ENCODE measurements at places on chromosomes 12 and 14.

DNA sequence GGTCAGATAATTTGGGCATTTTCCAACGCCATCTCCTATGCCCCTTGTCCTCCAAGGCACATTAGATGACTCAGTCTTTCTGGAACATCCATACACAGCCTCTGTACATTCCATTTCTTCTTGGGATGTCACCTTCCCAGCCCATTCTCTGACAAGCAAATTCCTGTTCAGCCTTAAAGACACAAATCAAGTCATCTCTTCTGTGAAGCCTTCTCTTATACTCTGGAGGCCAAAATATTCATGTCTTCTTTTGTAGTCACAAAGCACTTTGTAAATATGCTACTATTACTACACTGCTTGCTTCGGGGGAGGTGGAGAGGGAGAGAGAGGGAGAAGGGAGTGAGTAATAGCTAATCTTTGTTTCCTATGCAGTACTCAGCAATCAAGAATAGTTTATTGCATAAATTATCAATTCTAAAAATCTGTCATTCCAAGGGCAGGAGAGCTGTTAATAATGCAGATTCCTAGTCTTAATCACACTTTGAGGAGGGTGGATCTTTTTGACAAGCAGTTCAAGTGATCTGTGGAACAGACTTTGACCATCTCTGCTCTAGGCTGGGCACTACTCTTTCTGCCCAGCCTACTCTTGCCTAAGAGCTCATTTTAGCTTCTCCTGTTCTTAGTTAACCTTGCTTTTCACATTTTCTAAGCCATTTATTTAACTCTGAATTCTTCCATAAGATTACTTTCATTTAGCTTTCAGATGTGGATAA lies 27.9 kb downstream of the KCNMB4 start:
- DNase-seq = no peak

DNA sequence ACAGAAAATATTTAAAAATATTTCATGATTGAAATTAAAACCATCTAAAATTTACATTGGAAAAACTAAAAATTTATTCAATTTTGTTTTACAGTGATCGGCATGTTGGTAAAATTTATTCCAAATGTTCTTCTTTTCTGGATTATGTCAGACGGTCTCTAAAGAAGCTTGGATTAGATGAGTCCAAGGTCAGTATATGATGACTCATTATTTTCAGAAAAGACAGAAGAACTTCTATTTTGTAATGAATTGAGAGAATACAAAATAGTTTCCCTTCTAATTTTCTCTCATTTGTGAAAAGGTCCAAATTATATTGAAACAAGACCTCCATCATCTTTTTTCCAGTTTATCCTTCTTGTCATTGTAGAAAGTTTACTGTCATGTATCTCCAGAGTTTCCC lies 98.3 kb downstream of the METTL25 start:
- no peak for DNase-seq

DNA sequence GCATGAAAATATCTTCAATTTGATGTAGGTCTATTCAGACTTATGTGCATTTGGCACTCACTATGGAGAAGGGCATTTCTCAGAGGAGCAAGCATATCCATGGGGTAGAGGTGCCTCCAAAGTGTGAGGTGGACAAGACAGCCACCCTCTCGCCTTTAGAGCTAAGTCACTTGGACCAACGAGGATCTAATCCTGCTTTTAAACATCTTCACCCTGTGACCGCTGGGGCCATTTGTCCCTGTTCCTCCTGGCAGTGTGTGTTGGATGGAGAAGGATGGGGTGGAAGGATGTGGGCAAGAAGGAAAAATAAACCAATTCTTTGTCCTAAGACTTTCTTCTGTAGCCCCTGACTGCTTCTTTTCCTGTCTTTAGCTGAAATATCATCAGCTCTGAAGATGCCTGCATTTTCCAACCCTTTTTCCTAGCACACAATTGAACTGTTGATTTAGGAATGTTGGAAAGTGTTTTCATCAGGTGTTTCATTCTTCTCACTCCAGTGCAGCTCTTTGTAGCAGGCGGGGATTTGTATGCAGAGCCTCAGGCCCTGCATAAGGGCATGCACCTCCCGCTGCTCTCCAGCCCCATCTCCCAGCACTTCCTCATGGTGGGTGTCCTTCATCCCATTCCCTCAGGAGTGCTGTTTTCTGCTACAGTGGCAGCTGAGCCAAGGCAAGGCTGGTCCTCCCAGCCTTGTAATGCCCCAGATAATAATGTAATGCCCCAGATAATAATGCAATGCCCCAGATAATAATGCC lies 5.3 kb downstream of the FGF6 start:
- no peak for DNase-seq

DNA sequence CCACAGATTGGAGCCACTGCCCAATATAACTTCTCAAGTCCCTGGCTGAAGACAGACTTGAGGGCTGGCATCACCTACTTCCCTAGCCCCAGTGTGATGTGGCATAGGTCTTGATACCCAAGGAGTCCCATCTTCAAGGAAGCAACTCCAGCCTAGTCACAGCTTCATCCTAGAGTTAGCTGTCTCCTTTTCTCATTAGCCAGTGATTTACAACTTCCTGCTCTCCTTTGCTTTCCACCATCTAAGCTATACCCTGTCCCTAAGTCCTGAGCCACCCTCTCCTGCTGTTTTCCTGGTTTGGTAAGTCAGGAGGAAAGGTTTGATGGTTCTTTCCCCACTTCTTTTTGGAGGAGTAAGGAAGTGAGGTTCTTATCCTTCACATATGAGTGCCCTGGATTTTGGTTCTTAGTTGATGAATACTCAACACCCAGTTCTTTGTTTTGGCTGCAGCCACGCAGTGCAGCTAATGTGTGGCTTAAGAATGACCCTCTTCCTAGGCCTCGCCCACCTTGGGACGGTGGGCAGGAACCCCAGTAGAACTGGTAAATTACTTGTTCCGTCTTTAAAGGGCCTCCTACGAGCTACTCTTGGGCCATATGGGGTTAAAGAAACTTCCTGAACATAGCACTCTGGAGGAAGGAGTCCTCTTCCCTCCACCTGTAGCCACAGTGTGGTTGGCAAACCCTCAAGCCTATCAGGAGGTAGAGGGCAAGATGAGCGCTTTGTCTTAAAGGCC lies 3.9 kb upstream of the GPX2 start:
- DNase-seq = no peak

GRCh38 chr14:36661506-36662257 lies at the start of gene PAX9:
Gene PAX9, plus strand, starts transcription at chr14:36661860. Its CDS starts 230 bp downstream, at chr14:36662090.
- DNase-seq = peak; percentile 78

DNA sequence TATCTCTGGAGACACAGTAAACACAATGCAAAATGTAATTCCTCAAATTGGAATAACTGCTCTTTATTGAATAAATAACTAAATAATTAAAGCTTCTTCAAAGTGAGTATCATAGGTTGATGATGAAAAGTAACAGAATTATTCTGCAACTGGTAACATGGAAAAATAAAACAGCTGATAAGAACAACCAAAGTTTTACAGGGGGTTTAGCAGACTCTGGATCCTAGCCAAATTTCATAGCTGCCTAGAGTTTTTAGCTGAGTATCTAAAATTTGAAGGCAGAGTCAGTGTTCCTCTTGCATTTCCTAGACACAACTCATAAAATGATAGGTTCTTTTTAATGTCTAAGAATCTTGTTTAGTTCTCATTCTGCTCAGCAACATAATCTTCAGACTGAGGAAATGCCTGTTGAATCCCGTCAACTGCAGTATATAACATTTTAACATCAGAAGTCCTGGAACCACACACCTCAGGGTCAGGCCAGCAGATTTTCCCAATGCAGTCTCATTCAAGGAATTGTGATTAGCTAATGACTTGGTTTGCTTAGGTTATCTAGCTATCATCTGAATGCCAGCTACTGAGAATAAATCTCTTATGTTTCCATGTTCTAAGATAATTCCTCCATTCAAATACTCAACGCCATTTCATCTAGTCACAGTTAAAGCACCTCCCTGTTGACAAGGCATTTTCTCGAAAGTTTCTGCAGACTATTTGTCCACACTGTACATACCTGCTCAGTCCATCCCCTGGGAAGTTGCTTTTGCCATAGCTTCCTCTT lies 411.6 kb downstream of the BCAT1 start:
- no peak for DNase-seq

- peak; percentile 25 for DNase-seq
These were observed 155.4 kb downstream of the DIO2 start for GRCh38 chr14:80055667-80056496.

GRCh38 chr12:33116284-33116683 lies 219.7 kb upstream of the PKP2 start:
- no peak for DNase-seq

DNA sequence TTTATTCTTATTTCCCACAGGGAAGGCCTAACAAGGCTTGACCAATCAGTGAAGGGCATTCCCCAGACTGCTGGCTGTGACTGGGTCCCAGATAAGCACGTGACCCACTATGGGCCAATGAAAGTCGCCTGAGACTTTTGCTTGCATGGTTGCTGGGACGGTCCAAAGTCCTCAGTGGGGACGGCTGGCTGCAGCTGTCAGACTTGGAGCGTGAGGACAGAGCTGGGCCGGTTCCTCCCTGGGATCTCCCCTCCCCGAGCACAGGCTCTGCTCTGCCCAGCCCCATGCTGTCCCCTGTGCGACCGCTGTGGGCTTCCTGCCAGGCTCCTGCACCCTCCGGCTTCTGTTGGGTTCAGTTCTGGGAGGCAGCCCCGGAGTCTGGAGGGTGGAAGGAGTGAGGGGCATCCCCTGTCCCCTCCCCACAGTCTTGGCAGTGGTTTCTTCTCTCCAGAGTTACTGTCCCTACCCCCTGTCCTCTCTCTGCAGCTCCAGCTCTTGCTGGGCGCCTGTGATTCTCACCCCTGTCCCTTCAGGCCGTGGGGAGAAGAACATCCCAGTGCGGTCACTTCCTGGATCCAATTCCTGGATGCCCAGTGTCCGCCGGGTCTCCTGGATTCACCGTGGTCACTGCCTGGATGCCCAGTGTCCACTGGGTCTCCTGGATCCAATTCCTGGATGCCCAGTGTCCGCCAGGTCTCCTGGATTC lies 50.1 kb downstream of the GALNT9 start:
- peak; percentile 66 for DNase-seq

GRCh38 chr14:105346876-105347586 lies 32.5 kb downstream of the PACS2 start:
- DNase-seq = no peak

DNA sequence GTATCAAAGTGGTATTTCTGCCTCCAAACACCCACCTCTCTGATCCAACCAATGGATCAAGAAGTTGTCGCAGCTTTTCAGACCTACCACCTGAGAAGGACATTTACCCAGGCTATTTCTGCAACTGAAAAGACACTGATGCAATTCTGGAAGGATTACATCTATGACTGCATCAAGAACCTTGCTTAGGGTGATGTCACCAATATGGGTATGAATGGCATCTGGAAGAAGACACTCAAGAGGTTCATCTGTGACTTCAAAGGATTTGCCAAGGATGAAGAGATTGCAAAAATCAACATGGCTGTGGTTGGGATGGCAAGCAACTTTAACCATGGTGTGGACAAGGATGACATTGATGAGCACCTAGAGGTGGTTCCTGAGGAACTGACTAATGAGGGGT lies 154.2 kb downstream of the PCNX1 start:
- no peak for DNase-seq

DNA sequence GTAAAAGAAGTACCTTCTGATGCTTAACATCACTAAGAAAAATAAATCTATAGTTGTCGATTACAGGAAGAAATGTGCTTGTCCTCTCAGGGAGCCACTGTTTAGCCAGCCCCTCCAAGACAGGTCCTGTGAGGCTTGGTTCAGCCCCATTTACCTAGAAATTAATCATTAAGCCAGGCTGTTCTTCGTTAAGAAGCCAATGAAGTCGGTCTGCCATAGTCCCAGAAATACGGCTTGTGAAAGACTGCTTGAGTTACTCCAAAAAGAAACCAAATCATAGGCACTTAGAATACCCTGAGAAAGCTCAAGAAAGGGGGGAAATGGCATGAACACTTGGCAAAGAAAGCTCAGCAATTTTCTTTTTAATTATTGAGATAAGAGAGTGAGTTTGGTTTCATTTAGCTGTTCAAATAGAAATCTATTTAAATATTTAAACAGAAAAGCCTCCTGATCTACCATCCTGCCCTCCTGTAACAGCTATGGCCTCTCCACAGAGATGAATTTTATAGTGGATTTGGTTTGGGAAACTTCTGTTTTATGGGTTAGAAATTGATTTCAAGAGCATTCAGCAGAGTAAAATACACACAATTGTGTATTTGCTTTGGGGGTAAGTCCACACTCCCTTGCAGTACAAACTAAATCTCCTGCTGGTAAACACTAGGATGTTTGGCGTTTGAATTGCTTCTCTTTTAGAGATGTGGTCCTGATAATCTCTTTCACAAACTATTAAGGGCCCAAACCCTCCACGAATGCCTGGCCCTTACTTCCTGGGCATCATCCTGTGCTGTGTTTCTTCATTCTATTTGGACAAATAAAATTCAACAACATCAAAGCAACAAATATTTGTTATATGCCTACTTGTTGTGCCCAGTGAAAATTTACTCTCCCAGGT lies 234.4 kb downstream of the SEC23A start:
- DNase-seq = no peak

DNA sequence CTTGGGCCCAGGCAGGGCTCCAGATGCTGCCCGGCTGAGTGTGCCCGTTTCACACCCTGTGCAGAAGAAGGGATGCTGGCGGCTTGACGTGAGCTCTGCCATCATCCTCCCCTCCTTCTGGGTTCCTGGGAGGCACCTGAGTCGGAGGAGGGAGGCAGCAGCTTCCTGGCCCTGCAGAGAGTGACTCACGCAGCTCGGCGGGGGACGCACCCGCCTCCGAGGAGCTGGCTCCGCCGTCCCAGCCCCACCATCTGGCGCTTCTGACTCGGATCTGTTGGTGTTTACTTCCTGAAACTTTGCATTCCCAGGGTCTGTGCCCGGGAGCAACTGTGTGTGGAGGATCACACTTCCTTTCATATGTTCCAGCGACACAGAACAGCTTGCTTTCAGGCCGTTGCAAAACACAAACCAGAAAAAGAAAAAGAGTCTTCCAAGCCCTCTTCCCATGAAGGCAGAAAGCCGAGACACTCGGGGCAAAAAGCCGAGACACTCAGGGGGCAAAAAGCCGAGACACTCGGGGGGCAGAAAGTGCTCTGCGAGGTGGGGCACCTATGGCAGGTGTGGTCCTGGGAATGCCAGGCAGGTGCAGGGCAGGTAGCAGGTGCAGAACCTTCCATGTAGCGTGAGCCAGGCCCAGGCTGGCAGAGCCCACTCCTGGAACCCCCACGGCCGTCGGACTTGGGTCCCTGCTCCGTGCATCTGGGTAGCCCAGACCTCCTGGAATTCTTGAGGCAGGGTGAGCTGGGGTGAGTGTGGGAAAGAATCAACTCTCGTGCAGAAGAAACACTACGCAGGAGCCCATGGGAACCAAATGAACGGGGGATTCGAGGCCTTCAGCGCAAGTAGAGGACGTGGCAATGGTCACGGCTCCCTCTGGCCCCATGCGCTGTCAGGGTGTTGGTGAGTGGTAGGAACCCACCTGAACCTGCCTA lies 27.6 kb upstream of the GALNT9 start:
- no peak for DNase-seq

- no peak for DNase-seq
These were observed 283 bp upstream of the PSMB11 start for GRCh38 chr14:23041729-23042128.

- no peak for DNase-seq
These were observed 267.1 kb upstream of the RGS6 start for GRCh38 chr14:71665157-71665556.

DNA sequence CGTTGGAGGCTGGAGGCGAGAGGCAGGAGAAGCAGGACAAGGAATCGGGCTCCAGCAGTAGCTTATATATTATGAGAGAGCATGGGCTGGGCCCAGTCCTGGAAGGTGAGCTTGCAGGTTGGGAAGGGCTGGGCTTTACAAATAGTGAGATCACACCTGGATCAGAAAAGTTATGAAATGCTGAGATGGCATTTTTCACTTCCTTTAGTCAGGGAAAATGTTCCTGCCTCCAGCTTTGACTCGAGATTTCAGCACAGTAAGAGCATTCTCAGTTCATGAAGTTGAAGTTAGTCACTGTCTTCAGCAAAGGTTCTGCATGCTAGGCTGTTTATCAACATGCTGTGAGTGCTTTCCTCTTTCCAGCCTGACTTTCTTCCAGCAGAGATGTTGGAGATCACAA lies at the start of gene KRT6C:
TSS of gene KRT6C (minus strand) at position 38 of the 400 bp plus-strand sequence. CDS start 68 bp downstream, outside the sequence.
- no peak for DNase-seq
